Fibroblast of gingiva (primary cell): ENCODE measurements at places on chromosomes 4 and X.

GRCh38 chrX:30781711-30782444 is 107.2 kb downstream of the TAB3 start:
- DNase-seq = no peak

DNA sequence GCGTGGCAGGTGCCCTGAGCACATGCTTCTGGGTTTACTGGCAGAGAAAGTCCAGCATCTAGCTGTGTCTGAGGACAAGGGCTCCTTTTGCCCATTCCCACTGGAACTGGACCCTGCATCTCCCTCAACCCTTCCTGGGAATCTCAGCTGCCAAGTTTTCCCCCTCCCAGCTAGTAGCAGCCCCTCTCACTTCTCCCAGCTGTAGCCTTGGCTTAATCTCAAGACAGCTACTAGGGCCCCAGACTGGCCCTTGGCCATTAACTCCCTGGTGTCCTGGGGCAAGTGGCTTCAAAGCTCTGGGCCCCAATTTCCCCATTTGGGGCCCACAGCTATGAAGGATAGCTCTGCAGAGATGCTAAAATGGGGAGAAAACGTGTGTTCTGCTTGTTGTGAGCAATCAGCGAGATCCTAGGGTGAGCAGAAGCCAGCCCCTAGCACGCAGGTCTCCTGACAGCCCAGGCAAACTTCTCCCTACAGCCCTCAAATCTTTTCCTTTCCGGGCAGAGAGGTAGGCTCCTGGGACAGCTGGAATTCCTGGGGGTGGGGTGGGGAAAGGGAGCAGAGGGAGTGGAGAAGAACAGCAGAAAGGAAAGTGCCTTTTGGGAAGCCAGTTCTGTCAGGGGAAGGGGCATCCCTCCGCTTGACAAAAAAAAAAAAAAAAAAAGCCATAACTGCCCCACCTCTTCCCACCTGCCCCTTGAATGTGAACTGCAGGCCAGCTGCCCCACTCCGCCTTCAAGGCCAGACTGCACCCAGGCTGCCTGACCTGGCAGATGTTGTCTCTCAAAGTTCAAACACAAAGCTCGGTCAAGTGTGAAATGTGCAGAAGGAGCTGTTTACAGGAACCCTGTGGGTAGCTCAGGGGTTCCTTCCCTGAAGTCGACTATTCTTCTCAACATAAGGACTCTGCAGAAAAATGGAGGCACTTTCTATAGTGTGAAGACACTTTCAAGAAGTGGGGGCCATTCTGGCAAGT is 16.6 kb downstream of the FGD1 start:
- DNase-seq = no peak

DNA sequence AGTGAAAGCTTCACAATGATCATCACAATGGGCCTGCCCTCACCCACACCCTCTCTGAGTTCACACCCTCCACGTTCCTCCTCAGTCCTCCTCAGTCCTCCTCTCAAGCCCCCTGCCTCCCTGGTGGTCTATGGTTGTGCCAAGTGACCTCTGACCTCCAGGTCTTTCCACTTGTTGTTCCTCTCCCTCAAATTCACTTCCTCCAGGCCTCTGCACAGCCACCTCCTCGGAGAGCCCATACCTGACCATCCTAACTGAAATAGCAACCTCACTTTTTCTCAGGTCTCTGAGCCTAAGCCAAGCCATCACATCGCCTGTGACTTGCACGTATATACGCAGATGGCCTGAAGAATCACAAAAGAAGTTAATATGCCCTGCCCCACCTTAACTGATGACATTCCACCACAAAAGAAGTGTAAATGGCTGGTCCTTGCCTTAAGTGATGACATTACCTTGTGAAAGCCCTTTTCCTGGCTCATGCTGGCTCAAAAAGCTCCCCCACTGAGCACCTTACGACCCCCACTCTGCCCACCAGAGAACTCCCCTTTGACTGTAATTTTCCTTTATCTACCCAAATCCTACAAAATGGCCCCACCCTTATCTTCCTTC is 293.4 kb upstream of the TENM3 start:
- no peak for DNase-seq

DNA sequence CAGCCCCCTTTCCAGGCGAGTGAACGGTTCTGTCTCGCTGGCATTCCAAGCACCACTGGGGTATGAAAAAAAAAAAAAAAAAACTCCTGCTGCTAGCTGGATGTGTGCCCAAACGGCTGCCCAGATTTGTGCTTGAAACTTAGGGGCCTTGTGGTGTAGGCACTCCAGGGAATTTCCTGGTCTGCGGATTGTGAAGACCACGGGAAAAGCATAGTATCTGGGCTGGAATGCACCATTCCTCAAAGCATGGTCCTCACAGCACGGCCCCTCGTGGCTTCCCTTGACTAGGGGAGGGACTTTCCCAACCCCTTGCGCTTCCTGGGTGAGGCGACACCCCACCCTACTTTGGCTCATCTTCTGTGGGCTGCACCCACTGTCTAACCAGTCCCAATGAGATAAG is 516.8 kb upstream of the FAM241A start:
- no peak for DNase-seq

DNA sequence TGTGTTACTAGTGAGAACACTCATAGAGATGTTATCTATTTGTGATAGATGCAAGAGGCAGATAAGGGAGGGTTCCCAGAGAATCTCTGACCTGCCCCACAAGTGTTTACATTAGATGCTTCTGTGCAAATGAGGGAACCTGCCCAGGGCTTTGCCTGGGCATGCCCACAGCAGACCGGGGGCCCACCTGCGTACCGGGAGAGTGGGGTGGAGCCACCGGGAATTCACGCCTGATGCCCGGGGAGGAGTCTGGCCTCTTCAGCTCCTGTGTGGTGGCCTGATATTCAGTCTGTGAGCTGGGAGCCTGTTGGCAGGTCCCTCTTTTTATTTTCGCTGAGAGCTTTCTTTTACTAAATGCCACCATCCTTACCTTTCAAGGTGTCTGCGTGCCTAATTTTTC is 155.7 kb downstream of the SNCA start:
- DNase-seq = no peak

GRCh38 chr4:41396214-41396613 is 139.5 kb downstream of the UCHL1 start:
- no peak for DNase-seq

DNA sequence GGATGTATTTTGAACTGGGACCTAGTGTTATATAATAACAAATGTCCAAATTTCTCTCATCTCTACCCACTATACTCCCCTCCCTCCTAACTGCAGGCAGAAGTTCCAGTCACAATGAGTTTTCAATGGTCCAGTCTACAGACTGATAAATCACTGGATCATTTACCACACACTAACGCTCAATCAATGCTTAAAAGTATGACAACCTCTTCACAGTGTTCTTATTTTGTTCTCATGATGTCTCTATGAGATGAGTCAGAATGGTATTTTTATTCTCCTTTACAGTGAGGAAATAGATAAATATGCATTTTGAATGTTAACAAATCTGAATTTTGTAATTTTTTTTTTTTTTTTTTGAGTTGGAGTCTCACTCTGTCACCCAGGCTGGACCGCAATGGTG is 83.7 kb upstream of the ETNPPL start:
- peak; percentile 52 for DNase-seq

- peak; percentile 54 for DNase-seq
Observed at GRCh38 chrX:110123331-110123782, 120.4 kb downstream of the TMEM164 start.

DNA sequence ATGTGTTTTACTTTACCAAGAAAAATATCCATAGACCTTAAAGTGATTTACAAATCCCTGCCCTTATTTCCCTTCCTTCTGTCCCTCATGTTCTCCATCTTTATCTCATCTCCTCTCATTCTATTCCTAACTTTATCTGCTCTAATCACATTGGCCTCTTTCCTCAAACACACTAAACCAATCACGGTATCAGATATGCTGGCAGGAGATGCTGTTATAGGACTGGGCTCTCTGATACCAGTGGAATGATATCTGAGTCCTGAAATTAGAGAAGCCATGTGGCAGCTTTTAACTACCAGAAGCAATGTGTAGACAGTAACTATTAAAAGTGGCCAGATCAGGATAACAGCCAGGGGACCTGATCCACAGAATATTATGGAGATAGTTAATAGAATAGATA is 49.9 kb upstream of the GIMD1 start:
- DNase-seq = no peak

DNA sequence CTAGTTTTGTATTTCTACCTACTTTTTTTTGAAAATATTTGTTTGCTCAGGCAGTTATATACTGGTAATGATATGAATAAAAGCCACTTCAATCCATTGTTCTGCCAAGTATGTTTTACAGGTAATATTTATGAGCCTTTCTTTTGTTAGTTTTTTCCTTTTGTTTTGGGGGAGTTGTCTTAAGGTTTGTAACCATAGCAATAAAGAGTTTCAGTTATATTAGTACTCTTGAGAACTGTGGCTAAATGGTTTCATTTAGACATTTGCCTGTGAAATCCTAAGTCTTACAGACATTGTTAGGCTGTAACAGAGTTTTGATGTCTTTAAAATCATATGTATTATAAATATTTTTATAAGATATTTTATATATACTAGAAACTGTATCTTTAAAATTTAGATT is 150.1 kb downstream of the DIPK2B start:
- no peak for DNase-seq

- no peak for DNase-seq
Observed at GRCh38 chr4:109211671-109212070, 90.8 kb downstream of the COL25A1 start.

DNA sequence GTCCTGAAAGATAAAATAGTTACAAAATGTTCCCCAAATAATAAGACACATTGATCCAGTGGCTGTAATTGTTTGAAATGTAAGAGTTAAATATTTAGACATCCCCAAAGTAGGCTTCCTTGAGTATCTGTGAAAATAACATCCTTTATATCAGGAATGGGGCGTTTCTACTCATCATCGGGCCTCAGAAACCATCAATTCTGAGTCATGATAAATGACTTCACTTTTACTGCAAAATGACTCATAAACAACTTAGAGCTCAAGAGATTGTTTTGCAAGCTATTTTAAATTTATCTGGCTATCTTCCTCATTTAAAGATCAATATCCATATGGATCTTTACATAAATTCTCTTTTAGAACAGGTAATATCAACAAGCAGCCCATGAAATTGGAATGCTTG is 369.4 kb upstream of the CNKSR2 start:
- DNase-seq = no peak

DNA sequence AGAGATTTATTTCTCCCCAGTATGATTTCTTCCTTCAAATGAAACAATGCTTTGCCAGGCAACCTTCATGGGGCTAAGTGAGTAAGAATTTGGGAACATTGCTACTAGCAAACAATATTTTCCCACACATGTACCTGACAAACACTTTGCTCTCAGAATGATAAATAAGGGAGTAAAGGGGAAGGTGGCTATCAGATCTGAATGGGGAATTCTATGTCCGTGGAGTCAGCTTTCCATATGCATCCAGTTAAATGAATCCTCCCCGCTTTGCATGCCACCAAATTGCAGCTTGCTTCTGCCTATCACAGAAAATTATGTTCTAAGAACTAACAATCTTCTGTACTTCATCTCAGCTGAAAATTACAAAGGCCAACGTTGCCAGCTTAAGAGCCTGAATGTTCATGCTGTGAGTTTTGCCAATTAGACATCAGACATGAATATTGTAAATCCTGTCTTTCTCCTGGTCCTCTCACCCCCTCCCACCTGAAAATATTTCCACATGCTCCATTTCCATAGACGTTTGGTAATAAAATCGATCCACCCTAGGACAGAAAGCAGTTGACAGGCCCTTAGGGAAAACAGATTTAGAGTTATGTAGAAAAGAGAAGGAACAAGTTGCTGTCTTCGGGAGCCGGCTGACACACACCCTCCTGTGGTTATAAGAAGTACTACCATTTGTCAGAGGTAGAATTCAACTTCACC is 6.3 kb downstream of the MEPE start:
- peak; percentile 27 for DNase-seq

GRCh38 chr4:189083769-189084168 is 856.9 kb upstream of the FRG1 start:
- no peak for DNase-seq

DNA sequence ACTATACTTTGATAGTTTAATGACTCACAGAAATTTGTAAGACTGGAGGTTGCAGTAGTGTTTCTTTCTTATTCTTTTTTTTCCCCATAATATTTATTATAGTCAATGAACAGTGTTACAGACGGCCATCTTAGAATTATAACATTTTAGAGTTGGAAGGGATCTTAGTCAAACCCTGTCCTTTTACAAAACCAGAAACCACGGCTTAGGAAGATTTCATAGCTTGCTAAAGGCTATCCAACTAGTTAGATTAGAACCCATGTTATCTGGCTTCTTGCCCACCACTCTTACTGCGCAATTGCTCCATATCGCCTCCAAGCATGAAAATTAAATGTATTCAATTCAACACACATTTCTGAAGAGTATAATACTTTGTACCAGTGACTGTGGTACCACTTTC is 1.1 kb downstream of the XIAP start:
- DNase-seq = peak; percentile 13

DNA sequence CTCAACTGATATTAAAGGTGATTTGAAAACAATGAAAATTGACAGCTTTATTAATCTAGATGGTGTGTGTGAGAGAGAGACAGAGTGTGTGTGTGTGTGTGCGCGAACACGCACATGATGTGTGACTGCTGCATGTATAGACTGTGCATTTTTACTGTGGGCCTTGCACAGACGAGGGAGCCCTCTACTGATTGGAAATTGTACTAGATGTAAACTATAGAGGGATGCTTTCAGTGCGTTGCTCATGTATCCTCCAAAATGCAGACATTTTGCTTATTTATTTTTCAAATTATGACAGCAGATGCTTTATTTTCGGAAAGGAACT is 168.4 kb upstream of the GK2 start:
- DNase-seq = peak; percentile 41

- DNase-seq = peak; percentile 7
Observed at GRCh38 chr4:155582971-155583437, 83.6 kb upstream of the GUCY1A1 start.

DNA sequence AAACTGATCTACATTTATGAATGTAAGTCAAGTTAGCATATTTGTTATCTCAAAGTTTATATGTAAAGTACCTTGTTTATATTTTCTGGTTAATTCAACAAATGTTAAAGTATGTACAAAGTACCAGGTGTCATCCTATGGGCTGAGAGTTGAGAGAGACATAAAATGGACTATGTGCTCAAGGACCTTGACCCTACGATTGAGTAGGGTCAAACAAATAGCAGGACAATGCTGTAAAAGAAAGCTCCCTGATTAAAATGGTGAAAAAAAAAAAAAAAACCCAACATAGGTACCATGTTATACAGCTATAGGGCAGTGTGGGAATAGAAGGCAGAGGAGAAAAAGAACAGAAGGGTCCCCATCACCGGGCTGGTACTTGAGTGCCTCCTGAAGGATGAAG is 123.4 kb downstream of the CDS1 start:
- no peak for DNase-seq

GRCh38 chr4:138494931-138495330 is 252.8 kb upstream of the SLC7A11 start:
- peak; percentile 74 for DNase-seq

GRCh38 chrX:136598631-136599030 is 49.3 kb upstream of the CD40LG start:
- no peak for DNase-seq

GRCh38 chr4:15003891-15004738 is 1.8 kb downstream of the CPEB2 start:
- DNase-seq = no peak
